ENCODE measurements at places on chromosomes 5 and 9.

DNA sequence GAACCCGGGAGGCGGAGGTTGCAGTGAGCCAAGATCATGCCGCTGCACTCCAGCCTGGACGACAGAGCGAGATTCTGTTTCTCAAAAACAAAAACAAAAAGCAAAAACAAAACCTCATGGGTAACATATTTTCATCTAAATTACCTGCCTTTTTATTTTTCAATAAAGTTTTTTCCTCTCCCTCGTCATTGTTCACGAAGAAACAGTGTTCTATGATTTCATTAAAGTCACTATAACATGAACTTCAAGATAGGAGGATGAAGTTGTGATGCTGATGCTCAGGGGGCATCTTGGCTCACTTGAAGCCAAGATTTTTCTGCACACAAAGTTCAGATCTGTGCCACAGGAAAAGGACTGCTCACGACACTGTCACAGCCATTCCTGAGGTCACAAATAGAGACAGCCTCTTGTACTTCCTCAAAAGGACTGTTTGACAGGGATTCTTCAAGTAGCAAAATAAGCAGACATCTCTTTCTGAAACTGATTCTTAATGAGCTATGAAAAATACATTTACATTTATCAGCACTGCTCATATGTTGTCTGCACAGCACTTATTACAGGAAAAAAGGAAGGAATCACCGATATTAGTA, 16.1 kb downstream of the NIPSNAP3B start:
- peak; percentile 49 for DNase-seq

GRCh38 chr5:56896763-56897162, 12.6 kb upstream of the SETD9 start:
- no peak for DNase-seq

DNA sequence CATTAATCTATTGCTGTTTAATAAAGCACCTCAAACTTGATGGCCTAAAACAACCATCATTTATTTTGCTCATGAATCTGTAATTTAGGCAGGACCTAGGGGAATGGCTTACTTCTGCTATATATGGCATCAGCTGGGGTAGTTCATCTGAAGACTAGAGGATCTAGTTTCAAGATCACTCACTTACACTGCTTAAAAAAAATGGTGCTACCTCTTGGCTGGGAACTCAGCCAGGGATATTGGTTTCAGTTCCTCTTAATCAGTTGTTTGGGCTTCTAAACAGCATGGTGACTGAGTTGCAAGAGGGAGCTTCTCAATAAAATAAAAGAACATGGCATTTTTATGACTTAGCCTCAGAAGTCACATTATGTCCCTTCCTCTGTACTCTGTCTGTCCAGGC, 142.0 kb downstream of the FAM114A2 start:
- DNase-seq, result peak; percentile 50

DNA sequence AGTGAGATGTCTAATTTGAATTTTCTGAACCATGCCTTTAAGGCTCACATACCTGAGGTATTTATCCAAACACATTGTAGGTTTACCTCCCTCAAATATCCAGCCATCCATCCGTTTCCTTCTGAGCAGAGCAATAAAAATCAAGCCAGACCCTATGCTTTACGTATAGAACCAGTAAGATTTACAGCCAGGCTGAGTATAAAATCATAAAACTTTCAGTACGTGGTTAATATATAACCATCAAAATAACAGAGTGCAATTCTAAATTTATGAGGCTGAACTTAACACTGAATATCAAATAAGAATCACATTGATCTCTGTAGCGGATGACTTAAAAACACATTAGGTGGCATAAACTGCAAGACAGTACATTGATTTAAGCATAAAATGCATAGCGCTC, 877.9 kb upstream of the WWC1 start:
- DNase-seq, result no peak

DNA sequence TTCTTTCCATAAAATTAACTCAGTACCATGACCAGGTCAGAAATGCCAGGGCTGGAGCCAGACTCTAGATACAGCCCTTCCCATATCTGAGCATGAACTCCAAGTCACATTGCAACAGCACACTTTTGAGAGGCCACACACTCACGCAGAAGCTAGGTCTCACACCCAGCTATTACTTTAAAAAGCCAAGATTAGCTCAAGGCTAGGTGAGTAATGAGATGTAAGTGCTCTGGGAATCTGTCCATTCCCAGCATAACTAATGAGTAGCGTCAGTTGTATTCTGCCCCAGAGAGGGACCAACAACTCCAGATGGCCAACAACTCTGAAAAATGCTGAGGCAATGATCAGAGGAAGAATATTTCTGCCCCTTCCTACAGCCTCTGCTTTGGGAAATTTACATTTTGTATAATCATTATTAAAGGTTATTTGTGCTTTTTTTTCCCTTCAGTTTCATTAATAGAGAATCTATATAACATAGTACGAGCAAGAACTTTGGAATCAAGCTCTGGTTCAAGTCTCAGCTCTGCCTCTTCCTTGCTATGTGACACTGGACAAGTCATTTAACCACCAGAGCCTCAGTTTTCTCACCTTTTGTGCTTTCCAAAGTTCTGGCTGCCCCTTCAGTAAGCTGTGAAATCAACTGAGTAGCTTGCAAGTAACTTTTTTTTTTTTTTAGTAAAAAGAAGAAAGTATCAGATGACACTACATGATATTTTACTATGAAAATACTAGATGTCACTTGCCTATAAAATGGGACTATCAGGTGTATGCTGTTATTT, 118.3 kb downstream of the NR6A1 start:
- no peak for DNase-seq

GRCh38 chr9:32349013-32349412, 35.4 kb upstream of the ACO1 start:
- DNase-seq, result no peak

DNA sequence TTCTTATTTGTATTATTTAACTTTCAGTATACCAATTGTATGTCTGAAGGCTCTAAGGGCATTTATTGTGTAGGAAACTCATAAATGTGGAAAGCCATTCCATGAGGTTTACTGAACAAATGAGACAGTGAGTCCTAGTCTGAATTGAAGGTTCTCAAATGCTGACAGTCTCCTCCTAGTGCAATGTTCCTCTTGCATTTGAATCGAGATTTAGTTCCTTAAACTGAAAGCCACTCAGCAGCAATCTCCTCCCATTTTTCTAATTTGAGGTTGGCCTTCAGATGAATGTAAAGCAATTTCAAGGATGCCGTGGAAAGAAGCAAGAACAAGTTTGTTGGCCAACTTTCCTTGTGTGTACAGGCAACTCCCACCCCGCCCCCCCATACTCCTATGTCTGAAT, 493.2 kb upstream of the KLF4 start:
- no peak for DNase-seq
